ENCODE measurements at places on chromosomes 16 and 17.

DNA sequence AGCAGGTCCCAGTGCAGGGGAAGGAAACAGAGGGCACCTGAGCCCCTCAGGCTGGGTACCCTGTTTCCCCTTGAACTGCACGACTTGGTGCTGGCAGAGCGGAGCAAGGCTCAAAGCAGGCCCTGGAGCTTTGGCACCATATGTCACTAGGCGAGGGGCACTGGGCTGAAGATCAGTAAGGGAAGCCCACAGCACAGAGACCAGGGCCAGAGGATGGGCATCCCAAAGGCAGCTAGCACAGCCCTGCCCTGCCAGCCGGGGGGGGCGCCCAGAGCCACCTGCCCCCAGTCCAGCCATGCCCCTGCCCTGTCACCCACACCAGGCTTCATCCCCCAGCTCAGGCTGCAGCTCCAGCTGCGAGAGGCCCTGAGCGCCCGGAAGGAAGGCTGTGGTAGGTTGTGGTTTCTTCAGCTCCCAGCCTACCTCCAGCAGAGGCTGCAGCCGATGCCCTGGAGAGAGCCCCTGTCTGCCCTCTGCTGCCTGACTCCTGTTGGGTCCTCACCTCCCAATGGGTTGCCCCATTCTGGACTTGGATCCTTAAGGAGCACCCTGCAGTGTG, 10.9 kb downstream of the NHERF1 start:
- no peak for DNase-seq

DNA sequence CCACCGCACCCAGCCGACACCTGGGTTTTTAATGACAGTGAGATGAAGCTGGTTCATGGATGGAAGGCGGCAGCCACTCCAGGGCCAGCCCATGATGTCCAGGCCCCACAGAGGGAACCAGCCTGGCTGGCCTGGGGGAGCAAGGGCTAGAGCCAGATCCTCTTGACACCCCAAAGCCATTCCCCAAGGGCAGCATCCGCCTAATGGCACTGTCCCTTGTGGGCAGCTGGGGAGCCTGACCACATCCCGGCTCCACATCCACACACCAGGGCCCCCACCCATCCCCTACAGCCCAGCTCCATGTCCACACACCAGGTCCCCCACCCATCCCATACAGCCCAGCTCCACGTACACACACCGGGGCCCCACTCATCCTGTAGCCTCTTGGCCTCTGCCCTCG, 53.3 kb upstream of the ACSF3 start:
- no peak for DNase-seq

DNA sequence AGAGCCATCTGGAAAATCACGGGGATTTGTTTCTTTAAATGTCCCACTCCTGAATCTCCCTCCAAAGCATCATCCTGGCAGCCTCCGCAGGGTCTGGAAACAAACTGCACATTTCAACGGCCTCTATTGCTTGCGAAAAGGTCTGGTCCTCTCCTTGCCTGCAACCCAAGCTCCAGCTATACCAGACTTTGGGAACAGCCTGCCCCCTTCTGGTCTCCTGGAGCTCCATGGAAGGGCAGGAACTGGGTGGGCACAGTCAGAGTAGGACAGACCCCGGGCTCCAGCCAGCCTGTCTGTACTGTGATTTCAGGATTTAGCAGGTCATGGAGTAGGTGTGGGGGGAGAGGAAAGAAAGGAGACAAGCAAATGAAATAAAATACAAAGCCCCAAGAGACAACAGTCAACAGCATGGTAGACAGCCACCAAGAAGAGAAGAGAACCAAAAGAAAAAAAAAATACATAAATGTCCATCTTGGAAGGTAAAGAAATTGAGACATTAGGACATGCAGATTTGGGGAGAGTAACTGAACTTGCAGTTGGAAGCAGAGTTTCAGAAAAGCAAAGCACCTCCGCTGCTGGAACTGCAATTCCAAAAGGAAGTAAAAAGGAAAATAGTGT, 2.7 kb downstream of the XYLT1 start:
- peak; percentile 76 for DNase-seq

DNA sequence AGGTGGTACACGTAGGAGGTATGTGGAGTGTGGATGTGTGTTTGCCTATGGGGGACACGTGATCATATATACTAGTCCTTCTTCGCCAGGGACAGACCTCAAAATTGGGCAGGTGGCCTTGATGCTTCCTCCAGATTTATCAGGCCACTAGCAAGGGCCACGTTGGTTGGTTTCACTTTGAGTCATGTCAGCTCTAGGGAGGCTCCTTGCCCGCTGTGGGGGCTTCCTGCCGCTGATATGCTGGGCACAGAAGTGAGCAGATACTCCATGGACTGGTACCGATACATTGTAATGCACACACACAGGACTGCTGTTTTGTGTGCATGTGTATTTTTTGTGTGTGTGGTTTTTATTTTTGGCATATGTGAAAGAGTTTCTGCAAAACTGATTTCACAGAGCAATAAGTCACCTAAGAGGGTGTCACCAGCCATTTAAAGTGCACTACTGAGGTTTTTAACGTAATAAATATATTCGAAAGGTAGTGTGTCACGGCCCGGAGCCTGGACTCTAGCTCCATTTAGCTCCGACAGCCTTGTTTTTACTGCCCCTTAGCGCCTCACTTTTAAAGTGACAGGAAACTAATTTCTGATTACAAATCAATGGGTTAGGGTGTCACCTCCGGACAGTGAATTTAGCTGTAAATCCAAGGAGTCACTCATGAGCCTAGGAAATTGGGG, 605.5 kb upstream of the SALL1 start:
- DNase-seq, result no peak

DNA sequence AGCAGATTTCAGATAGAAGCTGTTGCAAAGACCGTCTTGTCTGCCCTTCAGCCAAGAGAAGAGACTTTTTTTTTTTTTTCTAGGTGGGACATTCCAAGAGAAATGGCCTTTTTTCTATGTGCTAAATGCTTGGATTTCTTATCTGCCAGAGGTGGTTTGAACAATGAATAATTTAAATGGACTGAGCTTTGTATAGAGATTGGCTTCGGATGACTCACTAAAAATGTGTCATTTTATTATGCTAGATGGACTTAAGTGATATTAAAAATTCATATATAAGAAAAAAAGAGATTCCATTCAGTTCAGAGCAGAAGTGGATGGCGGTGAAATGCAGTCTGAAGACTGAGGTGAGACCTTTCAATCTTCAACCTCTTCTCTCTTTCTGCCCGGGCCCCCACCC, 58.4 kb downstream of the MEAK7 start:
- no peak for DNase-seq

DNA sequence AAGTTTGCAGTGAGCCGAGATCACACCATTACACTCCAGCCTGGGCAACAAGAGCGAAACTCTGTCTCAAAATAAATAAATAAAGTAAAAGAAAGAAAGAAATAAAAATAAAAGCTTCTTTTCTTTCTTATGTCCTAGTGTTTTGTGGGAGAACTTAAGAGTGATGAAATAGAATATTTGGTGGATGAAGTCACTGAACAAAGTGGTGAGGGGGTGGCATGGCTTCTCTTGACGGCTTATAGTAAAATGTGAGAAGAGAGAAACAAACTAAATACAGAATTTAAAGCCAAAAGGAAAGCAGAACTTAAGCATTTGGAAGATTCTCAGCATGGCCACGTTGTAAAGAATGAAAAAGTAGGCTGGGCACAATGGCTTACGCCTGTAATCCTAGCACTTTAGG, 15.3 kb downstream of the SGF29 start:
- no peak for DNase-seq

GRCh38 chr17:50110591-50111349, 15.6 kb downstream of the PDK2 start:
- DNase-seq, result no peak

GRCh38 chr16:80710918-80711317, 93.5 kb downstream of the CDYL2 start:
- DNase-seq, result no peak

DNA sequence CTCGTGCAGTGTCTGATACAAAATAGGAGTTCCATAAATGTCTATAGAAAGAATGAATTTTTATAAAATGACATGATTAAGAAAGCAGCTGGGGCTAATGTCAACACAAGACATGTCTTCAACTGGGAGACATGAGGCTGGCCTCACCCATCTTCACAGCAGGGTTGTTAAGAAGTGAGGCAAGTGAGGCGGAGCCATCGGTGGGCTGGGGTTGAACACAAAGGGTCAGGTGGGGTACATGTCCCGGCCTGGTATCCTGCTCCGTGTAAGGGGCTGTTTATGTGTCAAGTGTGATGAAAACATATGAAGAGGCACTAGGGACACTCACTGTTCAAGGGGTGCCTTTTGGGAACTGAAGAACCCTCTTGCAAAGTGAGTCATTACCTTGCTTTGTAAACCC, 22.1 kb downstream of the CDK5R1 start:
- no peak for DNase-seq

GRCh38 chr16:66304961-66305360, 61.5 kb upstream of the CDH5 start:
- no peak for DNase-seq

DNA sequence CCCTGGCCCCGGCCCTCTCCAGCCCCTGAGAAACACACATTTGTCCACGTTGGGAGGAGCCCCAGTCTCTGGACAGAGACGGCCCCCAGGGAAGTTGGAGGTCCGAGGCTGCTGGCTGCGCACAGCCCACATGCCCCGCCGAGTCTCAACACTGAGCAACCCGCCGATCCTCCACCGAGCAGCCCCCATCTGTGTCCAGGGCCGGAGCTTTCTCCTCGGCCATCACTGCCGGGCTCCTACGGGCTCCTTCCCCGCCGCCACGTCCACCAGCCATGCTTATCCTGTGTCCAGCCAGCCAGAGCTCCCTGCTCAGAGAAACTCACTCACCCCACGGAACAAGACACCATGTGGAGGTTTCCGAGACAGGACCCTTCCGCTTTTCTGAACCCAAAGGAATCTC, 103.3 kb downstream of the ENGASE start:
- no peak for DNase-seq

DNA sequence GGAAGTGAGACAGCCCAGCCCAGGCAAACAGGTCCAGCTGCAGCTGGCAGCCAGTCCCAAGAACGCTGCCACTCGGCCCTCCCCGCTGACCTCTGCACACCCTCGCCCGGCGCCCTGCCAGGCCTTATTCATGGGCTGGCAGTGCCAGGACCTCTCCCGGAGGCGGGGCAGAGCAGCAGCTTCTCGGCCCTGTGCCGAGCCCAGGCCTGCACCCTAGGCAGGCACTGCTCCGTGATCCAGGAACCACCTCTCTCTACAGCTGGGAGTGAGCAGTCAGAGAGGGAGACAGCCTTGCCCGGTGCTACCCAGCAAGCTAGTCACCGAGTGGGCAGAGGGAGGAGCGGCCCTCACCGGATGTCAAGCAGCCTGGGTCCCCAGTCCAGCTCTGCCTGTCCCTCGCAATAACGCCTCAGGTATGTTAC, 79.9 kb upstream of the CBX4 start:
- DNase-seq, result peak; percentile 56

DNA sequence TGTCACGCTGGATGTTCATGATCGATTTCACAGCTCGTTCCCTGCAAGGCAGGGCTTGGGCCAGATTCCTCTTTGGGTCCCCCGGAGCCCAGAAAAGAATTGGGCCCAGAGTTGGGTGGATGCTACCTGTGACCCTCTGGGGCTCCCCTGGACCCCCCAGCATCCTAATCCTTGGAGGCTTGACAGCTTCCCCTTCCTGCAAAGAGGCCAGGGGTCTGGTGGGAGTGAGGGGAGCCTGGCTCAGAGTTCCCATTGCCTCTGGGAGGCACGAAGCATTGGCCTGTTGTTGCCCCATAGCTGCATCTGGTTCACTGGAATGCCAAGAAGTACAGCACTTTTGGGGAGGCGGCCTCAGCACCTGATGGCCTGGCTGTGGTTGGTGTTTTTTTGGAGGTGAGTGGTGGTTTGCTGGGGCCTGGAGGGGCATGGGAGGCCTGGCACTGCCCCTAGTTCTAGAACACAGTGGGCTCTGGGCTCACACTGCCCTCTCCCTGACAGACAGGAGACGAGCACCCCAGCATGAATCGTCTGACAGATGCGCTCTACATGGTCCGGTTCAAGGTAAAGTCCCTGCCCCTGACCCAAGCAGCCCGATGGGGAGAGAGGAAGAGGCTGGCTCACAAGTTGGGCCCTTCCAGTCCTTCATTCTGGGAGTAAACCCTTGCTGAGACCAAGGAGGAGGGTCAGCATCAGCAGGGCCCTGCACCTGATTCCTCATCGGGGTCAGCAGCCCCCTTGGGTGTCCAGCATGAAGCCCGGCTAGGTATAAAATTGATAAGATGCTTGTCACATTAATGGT, 7.2 kb downstream of the CA7 start:
- no peak for DNase-seq

DNA sequence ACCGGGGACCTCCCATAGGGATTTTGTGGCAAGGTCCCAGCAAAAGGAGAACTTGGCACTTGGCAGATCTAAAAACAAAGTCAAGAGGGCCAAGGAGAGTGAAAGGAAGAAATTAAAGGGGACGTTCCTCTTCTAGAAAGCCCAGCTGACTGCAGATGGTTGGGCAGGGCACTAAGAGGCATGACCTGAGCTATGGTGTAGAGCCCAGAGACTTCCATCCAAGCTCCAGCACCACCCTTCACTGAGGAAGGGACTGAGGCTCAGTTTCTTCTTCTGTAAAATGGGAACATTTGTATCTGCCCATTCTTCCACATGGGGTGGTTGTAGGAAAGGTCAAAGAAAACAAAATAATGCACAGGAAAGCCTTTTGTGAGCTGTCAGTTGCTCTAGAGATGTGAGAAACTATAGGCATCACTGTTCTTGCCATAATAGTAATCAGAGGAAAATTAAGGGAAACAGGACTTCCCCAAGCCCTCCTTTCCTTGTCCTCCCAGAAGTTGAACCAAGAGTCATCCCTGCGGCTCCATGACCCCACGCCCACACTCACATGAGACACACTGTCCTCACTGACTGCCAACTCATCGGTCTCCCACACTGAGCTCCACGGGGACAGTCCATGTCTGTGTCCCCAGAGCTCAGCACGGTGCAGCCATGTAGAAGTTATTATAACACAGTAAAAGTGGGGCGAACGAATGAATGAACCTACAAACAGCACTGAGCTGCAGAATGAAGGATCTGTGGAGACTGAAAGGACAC, 10.4 kb downstream of the CD300LF start:
- no peak for DNase-seq

DNA sequence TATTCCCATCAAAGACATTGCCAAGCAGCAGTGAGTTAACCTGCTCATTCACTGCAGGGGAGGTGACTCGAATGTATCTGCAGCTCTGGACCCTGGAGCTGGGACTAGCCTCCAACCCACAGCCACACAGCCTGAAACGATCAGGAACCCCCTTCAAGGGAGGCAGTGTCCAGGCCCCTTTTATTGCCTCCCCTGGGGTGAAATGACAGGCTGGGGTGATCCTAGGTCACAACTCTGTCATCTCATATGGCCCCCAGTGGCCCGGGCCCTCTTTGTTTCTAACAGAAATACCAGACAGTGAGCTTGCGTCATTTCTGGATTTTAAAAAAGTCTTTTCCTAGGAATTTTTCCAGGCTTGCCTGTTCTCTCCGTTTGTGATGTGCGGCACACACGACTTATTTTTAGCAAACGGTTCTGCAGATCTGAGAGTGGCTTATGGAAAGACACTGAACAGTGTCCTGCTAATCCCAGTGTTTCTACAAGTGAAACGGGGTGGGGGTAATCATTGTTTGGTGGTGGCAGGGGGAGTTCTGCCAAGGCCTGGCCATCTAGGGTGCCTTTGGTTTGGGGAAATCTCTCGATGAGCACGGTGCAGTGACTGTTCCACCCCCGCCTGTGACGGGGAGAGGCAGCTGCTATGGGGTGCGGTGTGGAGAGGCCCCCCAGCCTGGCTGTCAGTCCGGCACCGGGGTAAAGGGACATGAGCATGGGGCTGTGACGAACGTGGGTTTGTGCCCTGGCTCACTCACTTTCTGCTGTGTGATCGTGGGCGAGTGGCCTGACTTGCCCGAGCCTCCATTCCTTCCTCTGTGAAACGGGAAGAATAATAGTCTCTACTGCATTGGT, 27.2 kb downstream of the NAGPA start:
- peak; percentile 51 for DNase-seq

- no peak for DNase-seq
Observed at GRCh38 chr17:35866341-35866950, 2.2 kb downstream of the HEATR9 start.
